Activated naive CD4-positive, alpha-beta T cell treated with anti-CD3 and anti-CD28 coated beads, Interleukin-2, amount 50 U/mL, for 16 hours (primary cell): ENCODE measurements at places on chromosomes 1 and 21.
A peak's percentile ranks its signal among the peaks of the same experiment; 100 is the strongest.

- no peak for DNase-seq
Observed at GRCh38 chr1:165851034-165851658, 23.7 kb downstream of the UCK2 start.

GRCh38 chr1:100440075-100440809, 87.9 kb downstream of the CDC14A start:
- DNase-seq, result peak; percentile 65

- no peak for DNase-seq
Observed at GRCh38 chr1:164518692-164519332, 40.2 kb upstream of the PBX1 start.

- DNase-seq, result peak; percentile 54
Observed at GRCh38 chr1:25031601-25031965, 101.5 kb upstream of the RUNX3 start.

- no peak for DNase-seq
Observed at GRCh38 chr1:41514381-41514780, 29.9 kb upstream of the EDN2 start.

GRCh38 chr1:109295712-109296415, 10.9 kb downstream of the MYBPHL start:
- DNase-seq, result no peak

DNA sequence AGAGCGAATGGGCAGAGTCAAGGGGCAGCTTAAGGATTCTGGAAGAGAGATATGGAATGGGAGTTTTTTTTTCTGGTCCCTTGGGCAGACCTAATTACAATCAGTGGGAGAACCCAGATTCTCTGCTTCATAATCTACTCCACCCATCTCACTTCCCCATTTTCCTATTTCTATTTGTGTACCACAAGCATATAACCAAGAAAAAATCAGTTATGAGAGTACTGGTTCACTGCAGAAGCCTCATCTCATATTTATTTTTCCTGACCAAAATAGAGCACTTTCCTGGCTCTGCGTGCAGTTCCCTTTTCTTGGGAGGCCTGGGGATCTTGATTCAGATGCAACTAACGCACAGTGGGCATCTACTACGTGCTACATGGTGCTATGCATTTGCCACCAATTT, 82.2 kb upstream of the SLFNL1 start:
- no peak for DNase-seq

DNA sequence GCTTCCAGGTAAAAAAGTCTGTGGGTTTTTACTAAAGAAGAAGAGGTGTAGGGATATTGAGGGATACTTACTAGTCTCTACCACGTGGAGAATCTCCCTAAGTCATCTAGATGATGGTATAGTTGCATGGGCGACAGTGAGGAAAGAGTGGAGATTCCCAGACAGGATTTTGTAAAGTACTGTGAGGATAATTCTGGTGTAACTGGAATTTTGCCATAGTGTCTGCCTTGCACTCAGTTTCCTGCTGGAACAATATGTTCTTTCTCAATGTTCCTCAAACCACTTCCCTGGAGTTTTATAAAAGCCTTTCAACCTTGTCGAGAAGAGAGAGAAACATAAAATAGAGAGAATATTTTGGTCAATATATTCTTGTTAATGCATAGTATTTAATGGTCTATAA, 95.1 kb upstream of the WLS start:
- DNase-seq, result no peak

GRCh38 chr1:147625362-147625995, 44.8 kb downstream of the ACP6 start:
- no peak for DNase-seq

GRCh38 chr1:209855006-209855405, 27.2 kb downstream of the UTP25 start:
- no peak for DNase-seq

DNA sequence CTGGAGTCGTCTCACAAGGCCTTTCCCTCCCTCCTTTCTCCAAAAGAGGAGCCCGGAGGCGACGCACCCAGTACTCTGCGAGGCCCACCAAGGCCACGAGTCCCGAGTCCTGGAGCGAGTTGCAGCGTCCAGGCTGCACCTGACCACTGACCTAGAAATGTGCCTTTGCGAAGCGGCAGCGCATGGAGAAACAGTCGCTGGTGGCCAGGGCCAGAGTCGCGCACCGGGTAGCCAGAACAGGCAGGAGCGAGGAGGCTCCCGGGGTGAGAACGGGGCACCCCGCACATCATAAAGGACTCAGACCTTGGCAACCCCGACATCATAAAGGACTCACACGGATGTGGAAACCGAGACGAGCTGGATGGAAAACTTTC, 318.4 kb downstream of the FAM72C start:
- DNase-seq, result no peak

GRCh38 chr1:66723985-66724384, 28.3 kb upstream of the DYNLT5 start:
- no peak for DNase-seq

DNA sequence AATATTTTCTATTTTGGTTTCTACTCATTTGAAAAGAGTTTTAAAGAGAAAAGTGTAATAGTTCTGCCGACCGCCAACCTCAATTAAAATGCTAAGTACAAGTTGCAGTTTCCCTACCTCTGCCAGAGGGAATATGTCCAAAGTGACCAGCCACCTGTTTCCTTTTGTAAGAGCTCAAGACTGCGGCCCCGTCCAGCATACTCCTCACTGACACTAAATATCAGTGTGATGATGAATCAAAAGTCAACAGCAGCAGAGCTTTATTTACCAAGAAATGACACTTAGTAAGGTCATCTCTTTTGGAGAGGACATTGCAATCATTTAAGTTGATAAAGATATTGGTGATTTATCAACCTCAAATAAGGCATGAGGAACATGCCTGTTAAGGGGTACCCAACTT, 57.4 kb upstream of the NRIP1 start:
- DNase-seq, result no peak

GRCh38 chr1:46401964-46402626, 8.0 kb downstream of the FAAH start:
- no peak for DNase-seq

- no peak for DNase-seq
Observed at GRCh38 chr1:53345996-53346813, 18.3 kb upstream of the LRP8 start.

DNA sequence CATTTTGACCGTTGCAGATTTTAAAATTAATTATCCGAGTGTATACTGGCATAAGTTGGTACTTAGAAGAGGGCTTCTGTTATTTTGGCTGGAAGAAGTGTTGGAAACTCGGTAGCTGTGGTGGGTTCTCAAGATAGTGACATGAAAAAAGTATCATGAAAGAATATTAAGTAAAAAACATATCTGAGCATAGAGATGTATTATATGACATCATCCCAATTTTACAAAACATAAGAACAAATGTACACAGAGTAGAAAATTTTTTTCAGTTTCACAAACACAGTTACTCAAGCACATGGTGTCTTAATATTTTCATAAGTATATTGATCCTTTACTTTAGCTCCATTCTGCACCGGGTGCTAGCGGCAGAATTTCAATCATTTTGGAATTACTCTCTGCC, 684 bp downstream of the IFI16 start:
- DNase-seq, result no peak

- DNase-seq, result no peak
Observed at GRCh38 chr1:184393962-184394361, 7.1 kb downstream of the C1orf21 start.

DNA sequence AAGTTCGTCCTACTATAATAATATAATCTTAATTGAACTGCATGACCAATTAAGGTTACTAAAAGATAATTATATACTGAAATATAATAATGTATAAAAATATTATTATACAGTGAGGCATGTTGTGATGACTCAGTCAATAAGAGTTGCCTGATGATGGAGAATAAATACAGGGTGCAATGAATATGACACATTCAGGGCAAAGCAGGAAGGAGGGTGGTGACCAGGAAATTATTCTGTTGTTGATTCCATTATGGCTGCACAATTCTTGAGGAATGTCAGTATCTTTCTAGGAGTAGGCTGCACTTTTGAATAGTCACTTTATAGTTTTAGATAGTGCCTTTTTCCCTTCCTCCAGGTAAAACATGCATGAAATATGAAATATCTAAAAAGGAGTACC, 46.4 kb upstream of the RGS21 start:
- DNase-seq, result no peak

DNA sequence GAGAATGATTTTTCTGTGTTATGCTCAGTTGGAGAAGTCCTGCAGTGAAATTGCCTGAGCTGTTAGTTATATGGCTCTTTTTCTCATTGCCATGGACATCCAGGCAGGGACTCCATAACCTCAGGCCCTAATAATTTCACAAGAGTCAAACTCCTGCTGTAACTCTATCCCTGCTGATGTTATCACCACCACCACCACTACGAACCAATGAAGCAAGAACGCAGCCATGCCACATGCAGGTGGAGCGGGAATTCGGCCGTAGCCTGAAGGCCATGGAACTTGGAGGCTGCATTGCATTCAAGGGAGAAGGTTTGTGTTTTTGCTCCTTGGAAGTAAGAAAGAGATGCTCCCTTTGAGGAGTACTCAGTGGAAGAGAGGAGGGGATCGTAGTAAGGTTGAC, 16.8 kb upstream of the DLGAP3 start:
- no peak for DNase-seq

DNA sequence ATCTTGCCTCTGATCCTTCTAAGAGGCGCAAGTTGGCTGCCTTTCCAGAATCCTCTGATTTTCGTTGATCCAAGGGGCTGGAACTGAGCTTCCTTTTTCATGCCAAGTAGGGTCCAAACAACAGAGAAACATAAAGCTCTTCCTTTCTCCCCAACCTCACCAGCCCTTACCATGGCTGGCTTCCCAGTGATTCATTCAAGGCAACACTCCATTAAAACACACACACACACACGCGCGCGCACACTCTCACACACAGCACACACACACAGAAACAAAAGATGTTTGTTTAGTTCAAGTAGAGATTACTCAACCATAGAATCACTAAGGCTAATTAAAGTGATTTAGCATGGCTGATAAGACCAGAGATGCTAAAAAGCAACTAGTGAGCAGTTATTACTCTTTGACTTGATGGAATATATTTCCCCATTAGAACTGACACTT, 13.0 kb upstream of the GUCA2A start:
- no peak for DNase-seq

DNA sequence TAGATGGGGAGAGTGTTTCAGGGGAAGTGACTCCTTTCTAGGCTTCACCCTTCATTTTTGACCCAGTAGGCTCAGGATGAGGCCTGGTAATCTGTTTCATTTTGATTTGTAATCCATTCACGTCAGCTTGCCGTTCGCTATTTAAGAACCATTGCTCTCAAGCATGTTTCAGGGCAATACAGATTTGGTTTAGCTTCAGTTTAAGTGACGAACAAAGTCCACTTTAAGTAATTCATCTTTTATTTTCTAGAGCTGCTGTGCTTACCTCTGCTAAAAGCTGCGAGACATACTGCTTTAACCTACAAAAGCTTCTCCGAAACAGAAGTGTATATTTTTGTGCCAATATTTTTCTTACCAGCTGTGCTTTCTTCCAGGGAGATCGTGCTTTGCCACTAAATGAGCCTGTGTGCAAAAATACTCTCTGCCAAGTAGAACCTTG, 8.9 kb upstream of the FMO3 start:
- no peak for DNase-seq

DNA sequence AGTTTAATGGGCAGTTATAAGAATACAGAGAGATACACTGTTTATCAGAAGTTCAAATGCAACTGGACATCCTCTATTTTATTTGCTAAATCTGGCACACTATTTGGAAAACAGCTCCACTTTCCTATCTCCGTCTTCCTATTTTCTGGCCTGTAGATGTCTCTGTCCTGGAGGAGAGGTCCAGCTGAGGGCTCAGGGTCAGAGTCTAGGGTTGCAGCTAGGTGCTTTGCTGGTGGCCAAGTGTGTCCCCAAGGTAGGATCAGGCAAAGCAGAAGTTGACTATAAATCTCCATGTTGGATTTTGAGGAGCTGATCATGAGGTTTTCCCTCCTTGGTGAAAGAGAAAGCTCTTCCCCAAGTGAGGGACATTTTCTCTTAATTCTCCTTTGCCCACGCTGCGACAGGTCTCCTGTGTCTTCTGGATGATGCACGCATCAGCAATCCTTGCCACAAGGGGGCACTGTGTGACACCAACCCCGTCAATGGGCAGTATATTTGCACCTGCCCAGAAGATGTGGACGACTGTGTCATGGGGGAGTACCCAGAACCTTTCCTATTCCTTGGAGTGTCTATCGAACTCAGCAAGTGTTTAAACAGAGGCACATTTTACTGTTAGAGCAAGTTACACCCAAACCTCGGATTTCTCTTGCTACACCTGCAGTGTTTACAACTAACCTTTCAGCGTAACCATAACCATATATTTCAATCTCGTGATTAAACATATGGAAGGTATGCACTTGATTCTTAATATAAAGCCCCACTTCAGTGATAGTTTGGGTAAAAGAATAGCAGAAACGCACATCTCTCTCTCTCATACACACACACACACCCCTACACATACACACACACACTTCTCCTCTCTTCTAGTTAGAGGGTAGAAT, 10.2 kb downstream of the ADAM30 start:
- peak; percentile 50 for DNase-seq

DNA sequence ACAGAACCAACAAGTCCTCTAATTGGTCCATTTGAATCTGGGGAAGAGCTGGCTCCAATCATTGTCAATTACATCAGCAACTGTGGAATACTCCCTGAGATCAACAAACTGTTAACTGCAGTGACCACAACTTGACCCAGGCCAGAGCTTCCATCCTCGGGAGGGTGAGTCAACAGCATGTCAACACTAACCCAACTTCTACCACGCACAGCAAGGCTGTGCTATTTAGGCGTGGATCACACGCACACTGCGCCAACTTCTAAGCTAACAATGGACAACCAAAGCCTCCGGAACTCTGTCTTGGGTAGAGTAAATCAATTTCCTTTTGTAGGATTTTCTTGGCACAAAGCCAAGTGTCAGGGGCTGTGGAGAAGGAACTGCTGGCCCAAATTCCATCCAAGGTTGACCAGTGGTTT, 30.4 kb downstream of the APP start:
- DNase-seq, result no peak

DNA sequence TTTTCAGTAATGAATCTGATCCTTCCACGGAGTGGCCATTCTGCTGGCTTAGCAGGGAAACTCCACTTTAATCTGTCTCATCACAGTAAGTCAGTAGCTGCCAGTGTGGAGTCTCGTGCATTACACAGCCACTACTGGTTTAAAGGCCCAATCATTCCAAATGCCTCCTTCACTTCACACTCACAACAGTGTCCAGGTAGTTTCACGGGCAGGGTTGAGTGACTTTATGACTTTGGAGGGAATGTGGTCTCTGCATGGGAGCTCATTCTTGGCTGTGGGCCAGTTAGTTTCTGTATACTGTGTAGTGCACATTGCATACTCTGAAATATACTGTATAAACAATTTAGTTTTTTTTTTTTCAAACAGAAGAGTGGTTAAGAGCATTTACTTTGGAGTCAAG, 34.6 kb upstream of the C1orf87 start:
- no peak for DNase-seq
